ENCODE measurements at places on chromosomes 1 and 21.

- DNase-seq = no peak
These were observed 7.0 kb downstream of the SH3BP5L start for GRCh38 chr1:248818505-248819374.

- no peak for DNase-seq
These were observed 187.4 kb upstream of the BRINP3 start for GRCh38 chr1:190665045-190665444.

- DNase-seq = no peak
These were observed 11.6 kb upstream of the PTPRF start for GRCh38 chr1:43518935-43519686.

- no peak for DNase-seq
These were observed 42.7 kb upstream of the TMEM51 start for GRCh38 chr1:15110867-15111230.

DNA sequence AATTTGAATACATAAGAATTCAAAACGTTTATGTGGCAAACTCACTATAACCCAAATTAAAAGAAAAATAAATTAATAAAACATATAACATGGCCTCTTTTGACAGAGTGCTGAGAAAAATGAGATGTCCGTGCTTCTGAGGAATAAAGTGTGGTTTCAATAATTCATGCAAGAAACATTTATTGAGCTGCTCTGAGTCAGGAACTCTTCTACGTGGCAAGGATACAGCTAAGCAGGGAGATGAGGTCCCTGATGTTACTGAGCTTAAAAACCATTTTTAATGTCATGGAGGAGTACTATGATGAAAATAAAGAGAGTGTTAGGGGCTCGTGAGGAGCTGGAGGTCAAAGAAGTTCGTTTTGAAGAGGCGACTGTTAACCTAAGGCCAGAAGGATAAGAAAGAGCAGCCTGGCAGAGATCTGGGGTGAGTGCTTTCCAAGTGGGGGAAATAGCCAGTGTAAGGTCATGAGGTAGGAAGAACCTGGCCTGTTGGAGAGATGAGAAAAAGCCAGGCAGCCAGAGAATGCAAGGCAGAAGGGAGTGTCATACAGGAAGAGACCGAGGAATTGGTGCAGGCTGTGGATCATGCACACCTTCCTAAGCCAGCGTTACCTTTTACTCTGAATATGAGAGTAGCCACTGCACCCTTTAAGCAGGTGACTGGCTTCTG, 182.2 kb upstream of the DUSP10 start:
- no peak for DNase-seq

- DNase-seq = no peak
These were observed 63.3 kb upstream of the PAXBP1 start for GRCh38 chr21:32834916-32835235.

GRCh38 chr1:234148350-234148749, 224.9 kb upstream of the COA6 start:
- no peak for DNase-seq

DNA sequence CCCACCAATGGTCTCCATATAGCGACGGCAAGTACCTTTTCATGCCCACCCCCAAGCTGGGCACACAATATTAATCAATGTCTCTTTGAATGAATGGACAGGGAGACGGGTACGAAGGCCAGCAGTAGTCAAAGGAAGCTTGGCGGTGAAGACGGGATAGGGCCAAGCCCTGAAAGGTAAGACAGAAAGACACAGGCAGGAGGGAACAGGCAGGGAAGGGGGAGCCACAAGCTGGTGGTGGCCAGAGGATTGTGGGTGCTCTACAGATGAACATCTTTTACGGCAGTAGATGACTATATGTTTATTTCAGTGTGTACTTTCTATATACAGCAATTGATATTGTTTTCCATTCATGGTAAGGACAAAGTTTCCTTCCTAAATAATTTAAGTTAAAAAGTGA, 16.3 kb downstream of the CAPZB start:
- no peak for DNase-seq

GRCh38 chr1:17059391-17060305, 5.8 kb upstream of the SDHB start:
- no peak for DNase-seq

GRCh38 chr1:36093226-36093625, 4.5 kb downstream of the ADPRS start:
- DNase-seq = no peak

DNA sequence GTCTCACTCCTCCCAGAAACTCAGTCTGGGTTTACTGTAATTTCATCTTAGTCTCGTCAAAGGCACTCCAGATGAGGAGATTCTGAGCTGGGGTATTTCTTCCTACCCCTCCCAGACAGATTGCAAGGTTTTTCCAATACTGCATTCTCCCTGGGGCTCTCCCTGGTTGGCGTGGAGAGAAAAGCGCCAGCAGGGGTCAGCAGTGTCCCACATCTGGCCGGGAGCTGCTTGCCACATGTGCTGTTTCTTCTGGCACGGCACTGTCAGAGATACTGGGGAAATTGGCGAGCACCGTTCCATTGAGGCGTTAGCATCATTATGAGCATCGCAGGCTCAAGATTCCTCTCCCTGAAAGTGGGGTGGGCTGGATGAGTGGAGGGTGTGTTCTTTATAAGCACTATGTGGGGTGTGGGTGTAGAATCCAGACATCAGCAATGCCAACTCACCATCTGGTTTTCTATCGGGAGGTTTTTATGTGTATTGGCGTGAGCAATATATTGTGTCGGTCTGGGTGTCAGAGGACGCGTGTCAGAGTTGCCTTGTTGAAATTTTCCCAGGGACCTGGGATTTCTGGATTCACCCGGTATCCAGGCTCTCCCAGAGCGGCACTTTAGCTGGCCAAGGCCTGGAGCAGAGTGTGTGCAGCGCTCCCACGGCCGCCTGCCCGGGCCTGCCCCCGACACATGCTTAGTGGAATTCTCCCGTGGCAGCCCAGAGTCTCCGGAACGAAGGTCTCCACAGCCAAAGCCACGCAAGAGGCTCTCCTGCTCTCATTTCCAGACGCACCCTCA, 8.0 kb upstream of the NAV1 start:
- DNase-seq = no peak

DNA sequence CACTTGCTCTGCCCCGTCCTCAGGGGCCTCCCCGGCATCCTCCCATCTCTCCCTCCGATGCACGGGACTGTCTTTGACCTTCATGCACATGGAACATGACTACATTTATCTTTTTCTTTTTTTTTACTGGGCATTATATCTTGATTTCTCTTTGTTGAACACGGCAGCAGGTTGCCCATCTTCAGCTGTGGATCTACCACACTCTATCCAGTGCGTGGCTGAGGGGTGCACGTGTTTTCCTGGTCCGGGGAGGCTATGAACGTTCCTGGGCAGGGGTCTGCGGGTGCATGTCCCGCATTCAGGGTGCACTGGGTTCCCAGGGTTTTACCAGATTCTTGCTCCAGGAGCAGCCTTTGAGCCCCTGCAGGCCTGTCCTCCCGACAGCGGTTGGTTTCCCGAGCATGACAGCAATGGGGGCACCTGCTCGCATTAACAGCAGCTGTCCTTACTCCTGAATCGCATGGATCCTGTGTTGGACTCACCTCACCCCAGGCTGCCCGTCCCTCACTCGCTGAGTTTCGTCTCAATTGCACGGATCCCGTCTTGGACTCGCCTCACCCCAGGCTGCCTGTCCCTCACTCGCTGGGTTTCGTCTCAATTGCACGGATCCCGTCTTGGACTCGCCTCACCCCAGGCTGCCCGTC, 7.4 kb downstream of the POFUT2 start:
- DNase-seq = no peak

GRCh38 chr1:13756557-13757315, 56.7 kb downstream of the PRDM2 start:
- no peak for DNase-seq

- no peak for DNase-seq
These were observed 6.5 kb downstream of the IRF2BP2 start for GRCh38 chr1:234603221-234604204.

DNA sequence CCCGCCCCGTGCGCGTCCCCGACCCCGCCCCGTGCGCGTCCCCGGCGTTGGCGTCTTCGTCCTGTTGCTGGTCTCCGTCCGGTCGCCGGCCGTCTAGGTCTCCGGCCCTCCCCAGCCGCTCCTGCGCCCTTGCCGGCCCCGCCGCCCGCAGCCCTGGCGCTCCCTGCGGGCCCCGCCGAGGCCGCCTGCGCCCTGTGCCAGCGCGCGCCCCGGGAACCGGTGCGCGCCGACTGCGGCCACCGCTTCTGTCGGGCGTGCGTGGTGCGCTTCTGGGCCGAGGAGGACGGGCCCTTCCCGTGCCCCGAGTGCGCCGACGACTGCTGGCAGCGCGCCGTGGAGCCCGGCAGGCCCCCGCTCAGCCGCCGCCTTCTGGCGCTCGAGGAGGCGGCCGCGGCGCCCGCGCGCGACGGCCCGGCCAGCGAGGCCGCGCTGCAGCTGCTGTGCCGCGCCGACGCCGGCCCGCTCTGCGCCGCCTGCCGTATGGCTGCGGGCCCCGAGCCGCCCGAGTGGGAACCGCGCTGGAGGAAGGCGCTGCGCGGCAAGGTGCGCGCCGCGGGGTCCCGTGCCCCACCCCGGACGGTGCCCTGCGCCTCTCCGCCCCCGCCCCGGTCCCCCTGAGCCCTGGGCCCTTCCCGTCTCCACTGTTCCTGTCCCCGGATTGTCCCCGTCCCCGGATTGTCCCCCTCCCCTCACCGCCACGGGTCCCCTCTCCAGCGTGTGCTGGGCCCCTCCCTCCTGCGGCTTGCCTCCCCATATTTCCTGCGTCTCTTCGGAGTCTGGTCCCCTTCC, at the start of gene RNF187:
Gene RNF187, plus strand, starts transcription at position 47 of the 789 bp plus-strand sequence.
- DNase-seq = peak; percentile 70

DNA sequence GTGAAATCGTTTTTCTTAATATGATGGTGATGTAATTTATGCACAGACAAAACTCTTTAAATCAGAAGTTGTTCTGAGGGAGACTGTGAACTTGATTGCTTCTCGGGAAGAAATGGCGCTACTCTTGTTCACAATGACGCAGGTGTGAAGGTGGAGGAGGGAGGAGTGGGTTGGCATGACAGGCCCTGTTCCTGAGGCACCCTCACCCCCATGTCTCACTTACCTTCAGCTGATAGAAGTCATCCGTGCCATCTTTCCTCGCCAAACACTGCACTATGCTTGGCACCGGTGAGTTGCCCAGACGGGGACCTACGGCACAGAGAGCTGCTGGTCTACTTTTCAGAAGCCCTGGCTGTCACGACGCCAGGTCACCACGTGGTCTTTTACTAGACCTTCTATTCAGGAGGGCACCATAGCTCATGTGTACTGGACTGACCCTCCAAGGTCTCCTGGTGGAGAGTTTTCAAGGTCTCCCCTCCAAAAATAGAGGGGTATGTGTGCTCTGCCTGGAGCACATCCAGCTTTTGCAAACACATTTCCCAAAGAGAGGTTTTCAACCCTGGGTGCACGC, 27.1 kb downstream of the STK40 start:
- no peak for DNase-seq

DNA sequence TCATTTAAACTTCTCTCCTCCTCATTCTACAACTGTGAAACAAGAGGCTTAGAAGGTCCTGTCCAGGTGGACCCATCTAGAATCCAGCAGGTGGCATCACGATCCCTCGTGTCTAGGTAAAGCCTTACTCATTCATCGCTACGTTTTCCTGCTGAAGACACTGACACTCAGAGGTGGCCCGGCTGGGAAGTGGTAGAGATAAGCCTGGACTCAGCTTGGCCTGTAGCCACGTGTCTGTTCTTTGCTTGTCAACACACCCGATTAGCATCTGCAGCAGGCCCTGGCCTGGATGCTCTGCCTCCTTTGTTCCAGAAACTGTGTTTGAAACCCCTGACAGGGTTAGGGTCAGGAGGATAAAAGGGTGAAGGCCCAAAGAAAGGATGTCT, 43.4 kb downstream of the PARP1 start:
- no peak for DNase-seq

DNA sequence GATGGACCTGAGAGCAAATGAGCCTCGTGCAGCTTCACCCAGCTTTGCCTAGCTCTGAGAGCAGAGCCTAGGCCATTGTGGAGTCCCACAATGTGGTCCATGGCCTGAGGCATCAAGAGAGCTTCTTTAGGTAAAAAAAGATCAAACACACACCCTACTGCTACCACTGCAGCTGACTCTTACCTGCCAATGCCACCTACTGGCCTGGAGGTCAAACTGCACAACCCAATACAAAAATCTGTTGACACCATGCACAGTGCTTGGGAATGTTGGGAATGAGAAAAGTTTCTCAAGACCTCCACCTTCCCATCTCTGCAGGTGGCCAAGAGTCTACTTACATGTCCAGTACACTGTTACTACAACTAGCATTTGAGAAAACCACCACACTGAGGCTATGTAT, 60.6 kb downstream of the UCHL5 start:
- DNase-seq = no peak

GRCh38 chr1:20361805-20362381, 71.2 kb downstream of the VWA5B1 start:
- DNase-seq = no peak

DNA sequence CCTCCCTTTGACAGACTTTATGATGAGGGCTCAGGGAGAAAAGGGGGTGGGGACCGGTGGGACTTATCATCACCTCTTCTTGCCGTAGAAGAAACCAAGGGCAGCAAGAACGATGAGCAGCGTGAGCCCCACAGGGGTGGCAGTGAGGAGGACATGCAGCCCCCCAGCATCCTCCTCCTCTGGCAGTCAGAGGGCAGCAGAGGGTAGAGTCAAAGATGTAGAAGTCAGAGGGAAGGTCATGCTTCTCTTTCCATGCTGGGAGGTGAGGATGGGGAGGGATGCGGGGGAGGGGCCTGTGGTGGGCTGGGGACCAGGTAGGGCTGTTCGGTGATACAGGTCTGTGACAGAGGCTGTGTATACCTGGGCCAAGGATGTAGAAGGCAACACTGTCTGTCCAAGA, 14.8 kb downstream of the INSRR start:
- no peak for DNase-seq

DNA sequence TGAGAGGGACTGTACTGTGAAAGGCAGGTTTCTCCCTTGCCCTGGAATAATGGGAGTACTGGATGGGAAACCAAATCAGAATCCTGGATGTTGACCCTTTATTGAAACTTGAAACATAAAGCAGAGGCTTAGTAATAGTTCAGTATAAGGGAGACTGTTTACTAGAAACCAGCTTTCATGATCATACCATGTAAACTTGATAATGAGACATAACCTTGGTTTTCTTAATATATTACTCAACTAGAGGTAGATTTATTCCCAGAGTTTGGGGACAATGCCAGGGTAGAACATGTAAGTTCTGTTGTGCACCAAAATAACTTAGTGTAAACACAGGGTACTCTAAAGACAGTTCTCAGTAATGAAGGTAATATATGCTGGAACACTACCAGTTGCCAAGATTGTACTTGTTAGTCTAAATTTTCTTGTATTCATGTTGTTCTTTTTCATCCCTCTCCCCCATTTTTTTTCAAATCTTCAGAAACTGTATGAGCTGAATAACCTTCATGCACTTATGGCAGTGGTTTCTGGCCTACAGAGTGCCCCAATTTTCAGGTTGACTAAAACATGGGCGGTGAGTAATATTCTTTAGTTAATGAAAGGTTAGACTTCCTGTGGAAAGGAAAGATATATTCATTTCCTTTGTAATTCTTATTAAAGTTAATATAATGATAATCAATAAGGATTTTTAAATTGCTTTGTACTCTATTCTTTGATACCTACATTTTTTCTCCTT, 49.6 kb downstream of the ANGPTL1 start:
- no peak for DNase-seq

GRCh38 chr1:34131396-34132160, 33.5 kb downstream of the CSMD2 start:
- no peak for DNase-seq
